ENCODE measurements at places on chromosomes 6 and 20.

DNA sequence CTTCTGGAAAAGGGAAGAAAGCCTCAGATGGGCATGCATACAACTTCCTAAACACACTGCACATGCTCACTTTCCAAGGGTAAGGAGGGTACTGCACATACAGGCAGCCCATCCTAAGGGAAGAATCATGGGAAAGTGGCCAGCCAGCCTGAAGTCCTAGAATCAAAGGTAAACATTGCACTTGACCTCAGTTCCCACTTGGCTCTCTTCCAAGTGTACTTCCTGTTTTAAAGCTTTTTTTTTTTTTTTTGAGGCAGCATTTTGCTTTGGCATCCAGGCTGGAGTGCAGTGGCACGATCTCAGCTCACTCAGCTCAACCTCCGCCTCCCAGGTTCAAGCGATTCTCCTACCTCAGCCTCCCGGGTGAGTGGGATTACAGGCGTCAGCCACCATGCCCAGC is 225.3 kb upstream of the EPHA7 start:
- DNase-seq: no peak
- no peak overlapping the region for H3K4me3 ChIP-seq
- H3K27me3 ChIP-seq: no peaks in the 10 kb centered on the region

GRCh38 chr6:113495521-113495920 is 361.6 kb upstream of the MARCKS start:
- no peaks in the 10 kb centered on the region for H3K4me1 ChIP-seq
- H3K27me3 ChIP-seq: no peaks in the 10 kb centered on the region
- no peak overlapping the region for H3K4me3 ChIP-seq
- no peak for DNase-seq

DNA sequence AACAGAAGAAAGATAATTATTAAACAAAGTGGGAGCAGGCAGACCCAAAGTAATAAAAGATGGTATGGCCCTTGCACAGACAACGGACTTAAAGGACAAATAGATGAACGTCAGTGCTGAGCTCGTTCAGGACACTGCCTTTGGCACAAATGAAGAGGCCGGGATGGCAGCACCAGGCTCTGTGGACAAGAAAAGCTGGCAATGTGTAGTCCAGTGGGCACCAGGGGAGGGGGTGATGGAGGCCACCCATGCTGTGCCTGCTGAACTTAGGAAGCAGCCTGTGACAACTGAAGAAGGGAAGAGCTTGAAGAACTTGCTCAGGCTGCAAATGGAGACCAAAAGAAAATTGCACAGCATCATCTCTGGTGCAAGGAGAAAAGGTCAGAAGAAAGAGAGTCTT is 131.0 kb downstream of the ANKRD60 start:
- peaks cover 23% of the 10 kb centered on the region for H3K27me3 ChIP-seq
- no peak for DNase-seq
- H3K36me3 ChIP-seq: no peaks in the 10 kb centered on the region
- H3K27ac ChIP-seq: no peak overlapping the region
- no peaks in the 10 kb centered on the region for H3K4me1 ChIP-seq
- no peak overlapping the region for H3K4me3 ChIP-seq

DNA sequence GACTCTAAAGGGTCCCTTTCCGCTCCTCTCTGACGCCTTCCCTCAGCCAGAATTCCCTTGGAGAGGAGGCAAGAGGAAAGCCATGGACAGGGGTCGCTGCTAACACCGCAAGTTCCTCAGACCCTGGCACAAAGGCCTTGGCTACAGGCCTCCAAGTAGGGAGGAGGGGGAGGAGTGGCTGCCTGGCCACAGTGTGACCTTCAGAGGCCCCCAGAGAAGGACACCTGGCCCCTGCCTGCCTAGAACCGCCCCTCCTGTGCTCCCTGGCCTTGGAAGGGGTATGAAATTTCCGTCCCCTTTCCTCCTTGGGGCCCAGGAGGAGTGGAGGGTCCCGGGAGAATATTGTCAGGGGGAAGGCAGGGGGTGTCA is 2.7 kb downstream of the VEGFA start:
- H3K27me3 ChIP-seq: peaks cover 63% of the 10 kb centered on the region
- H3K36me3 ChIP-seq: no peaks in the 10 kb centered on the region
- no peak overlapping the region for H3K27ac ChIP-seq

GRCh38 chr6:168783720-168784119 is 342.7 kb downstream of the SMOC2 start:
- H3K36me3 ChIP-seq: no peaks in the 10 kb centered on the region
- H3K27ac ChIP-seq: no peak overlapping the region
- H3K27me3 ChIP-seq: no peaks in the 10 kb centered on the region
- H3K4me1 ChIP-seq: no peaks in the 10 kb centered on the region
- DNase-seq: no peak
- no peak overlapping the region for H3K4me3 ChIP-seq

- no peaks in the 10 kb centered on the region for H3K4me1 ChIP-seq
- no peak for DNase-seq
- no peak overlapping the region for H3K4me3 ChIP-seq
- no peaks in the 10 kb centered on the region for H3K36me3 ChIP-seq
- H3K27me3 ChIP-seq: no peaks in the 10 kb centered on the region
Measured at GRCh38 chr6:39819676-39820075, 27.5 kb downstream of the DAAM2 start.

DNA sequence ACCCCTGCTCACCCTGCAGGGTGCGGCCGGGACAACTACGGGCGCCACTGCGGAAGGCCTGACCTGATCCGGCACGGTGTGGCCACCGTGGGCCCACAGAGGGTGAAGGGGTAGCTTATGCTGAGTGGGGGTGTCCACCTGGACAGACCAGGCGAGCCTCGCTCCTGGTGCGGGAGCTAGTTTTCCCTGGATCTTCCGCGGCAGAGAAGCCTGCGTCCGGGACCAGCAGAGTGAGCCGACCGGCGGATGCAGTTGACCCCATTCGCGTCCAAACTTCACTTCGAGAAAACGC is 38.2 kb downstream of the NCR2 start:
- H3K4me3 ChIP-seq: peak overlapping the region; percentile 1
- H3K27ac ChIP-seq: no peak overlapping the region
- peaks cover 77% of the 10 kb centered on the region for H3K27me3 ChIP-seq
- H3K4me1 ChIP-seq: peaks cover 10% of the 10 kb centered on the region

DNA sequence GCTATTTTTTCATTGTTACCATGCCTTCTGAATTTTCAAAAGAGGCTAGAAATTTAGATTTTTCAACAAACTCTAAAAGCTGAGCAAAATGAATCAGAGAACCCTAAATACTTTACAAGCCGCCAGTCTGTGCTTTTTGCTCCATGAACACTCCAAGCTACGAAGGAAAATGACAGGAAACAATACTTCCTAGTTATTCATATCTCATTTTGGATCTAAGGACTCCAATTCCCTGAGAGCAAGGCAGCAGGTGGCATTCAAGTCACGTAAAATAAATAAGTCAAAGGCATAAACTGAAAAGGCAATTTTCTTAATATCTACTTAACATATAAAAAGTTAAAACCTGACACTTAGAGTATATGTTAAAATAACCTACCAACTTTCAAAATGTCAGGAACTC is 50.6 kb downstream of the PDSS2 start:
- H3K27me3 ChIP-seq: no peaks in the 10 kb centered on the region
- H3K4me3 ChIP-seq: no peak overlapping the region
- no peak for DNase-seq
- no peaks in the 10 kb centered on the region for H3K36me3 ChIP-seq
- H3K27ac ChIP-seq: no peak overlapping the region

- peak overlapping the region; percentile 7 for H3K27ac ChIP-seq
- H3K4me3 ChIP-seq: no peak overlapping the region
- no peaks in the 10 kb centered on the region for H3K4me1 ChIP-seq
Measured at GRCh38 chr20:51554538-51555165, 12.1 kb upstream of the NFATC2 start.

DNA sequence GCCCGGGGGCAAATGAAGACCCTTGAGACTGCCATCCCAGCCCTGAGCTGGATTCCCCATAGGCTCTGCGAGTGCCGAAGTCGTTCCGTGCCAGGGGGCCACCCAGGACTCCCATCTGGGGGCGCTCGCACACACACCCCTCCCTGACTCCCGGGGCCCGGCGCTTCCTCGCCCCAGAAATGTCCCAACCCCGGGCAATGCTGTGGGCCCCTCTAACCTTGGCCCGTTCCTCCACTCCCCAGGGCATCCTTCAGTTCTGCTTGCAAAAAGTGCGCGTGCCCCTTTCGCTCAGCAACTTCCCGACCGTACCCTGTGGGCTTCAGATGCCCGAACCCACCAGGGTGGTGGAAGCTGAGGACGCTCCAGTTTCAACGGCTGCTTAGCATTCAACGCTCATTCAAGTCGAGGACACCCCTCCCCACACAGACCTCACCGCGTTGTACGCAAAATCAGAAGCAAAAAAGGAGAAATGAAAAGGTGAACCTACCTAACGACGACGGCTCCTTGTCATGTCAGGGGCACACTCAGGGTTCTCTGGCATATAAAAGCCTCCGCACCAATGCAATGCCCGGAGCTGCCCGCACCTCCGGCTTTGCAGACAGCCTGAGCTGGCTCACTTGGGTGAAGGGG is 25.3 kb downstream of the RIPOR2 start:
- peaks cover 83% of the 10 kb centered on the region for H3K4me1 ChIP-seq
- no peaks in the 10 kb centered on the region for H3K27me3 ChIP-seq
- no peaks in the 10 kb centered on the region for H3K36me3 ChIP-seq
- H3K27ac ChIP-seq: peak overlapping the region; percentile 79
- DNase-seq: no peak

GRCh38 chr6:111759836-111760785 is 113.1 kb downstream of the FYN start:
- H3K27ac ChIP-seq: peak overlapping the region; percentile 98
- peaks cover 92% of the 10 kb centered on the region for H3K4me1 ChIP-seq
- no peaks in the 10 kb centered on the region for H3K36me3 ChIP-seq

GRCh38 chr6:109224107-109224875 is 129.0 kb downstream of the CEP57L1 start:
- H3K4me3 ChIP-seq: no peak overlapping the region
- H3K27ac ChIP-seq: no peak overlapping the region
- no peak for DNase-seq

GRCh38 chr6:36929607-36930006 is 24.9 kb upstream of the PI16 start:
- no peak overlapping the region for H3K4me3 ChIP-seq
- DNase-seq: no peak
- H3K4me1 ChIP-seq: peaks cover 5% of the 10 kb centered on the region
- H3K27me3 ChIP-seq: no peaks in the 10 kb centered on the region

GRCh38 chr6:131954775-131955107 is 3.6 kb upstream of the CCN2 start:
- H3K4me1 ChIP-seq: peaks cover 9% of the 10 kb centered on the region
- no peaks in the 10 kb centered on the region for H3K36me3 ChIP-seq
- peaks cover 9% of the 10 kb centered on the region for H3K27me3 ChIP-seq
- H3K4me3 ChIP-seq: no peak overlapping the region
- no peak for DNase-seq

- H3K36me3 ChIP-seq: no peaks in the 10 kb centered on the region
- DNase-seq: no peak
- H3K27me3 ChIP-seq: no peaks in the 10 kb centered on the region
- no peaks in the 10 kb centered on the region for H3K4me1 ChIP-seq
- no peak overlapping the region for H3K27ac ChIP-seq
Measured at GRCh38 chr20:31652917-31653396, 15.2 kb downstream of the COX4I2 start.

DNA sequence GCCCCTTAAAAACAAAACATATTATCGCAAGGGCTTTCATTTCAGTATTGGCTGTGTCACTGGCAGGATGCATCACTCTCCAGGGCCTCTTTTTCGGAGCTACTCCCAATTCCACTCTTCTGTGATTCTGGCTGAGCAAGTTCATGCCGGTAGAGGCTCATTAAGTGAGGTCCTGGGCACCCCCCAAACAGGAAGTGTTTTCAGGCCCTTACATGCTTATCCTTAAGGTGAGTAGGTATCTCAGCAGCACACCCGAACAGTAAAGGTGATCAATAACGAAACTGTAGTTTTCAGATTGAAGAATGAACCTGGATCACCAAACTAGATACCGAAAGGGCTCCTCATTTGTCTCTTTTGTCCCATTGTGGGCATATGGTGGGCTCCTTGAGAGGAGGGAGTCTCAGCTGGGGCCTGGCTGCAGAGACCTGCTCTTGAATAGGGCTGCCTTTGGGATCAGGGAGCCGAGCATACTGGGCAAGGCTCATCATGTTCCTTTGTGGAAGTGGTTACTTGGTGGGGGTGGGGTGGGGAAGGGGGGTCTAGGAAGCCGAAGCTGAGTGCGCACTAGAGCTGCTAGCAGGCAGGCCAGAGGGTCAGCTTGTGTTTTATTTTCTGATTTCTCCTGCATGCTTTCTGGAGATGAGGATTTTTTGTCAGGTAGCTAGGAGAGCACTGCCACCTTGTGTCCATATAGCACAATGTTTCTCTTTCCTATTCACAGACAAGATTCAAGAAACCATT is 65.2 kb downstream of the CDS2 start:
- DNase-seq: peak; percentile 22
- peaks cover 51% of the 10 kb centered on the region for H3K36me3 ChIP-seq
- H3K4me1 ChIP-seq: no peaks in the 10 kb centered on the region
- H3K4me3 ChIP-seq: no peak overlapping the region
- H3K27ac ChIP-seq: peak overlapping the region; percentile 13

- no peak for DNase-seq
- no peaks in the 10 kb centered on the region for H3K36me3 ChIP-seq
- H3K27ac ChIP-seq: no peak overlapping the region
- no peak overlapping the region for H3K4me3 ChIP-seq
- H3K4me1 ChIP-seq: no peaks in the 10 kb centered on the region
Measured at GRCh38 chr6:62400521-62401259, 114.7 kb upstream of the KHDRBS2 start.

DNA sequence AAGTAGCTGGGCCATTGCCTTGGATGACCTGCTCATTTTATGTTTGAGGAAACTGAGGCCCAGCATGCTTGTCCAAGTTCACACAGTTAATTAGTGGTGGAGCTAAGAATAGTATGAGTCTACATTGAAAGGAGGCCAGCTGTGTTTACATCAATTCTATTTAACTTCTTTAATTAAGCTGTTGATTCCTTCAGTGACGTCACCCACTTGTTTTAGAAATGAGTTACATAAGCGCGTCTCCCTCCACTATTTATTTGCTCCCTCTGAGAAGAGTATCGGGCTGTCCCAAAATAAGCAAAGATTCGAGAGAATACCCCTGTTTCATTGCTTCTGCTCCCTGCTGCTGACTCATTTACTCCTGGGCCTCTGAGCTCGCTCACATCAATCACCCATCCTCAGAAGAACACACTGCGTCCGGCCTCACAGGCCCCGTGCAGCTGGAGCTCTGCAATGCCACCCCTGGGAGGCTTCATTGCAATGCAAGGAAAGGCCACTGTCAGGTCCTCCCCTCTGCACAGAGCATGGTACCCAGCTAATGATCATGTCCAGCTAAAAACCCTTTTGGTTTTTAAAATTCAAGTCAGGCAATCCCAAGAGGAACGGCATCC is 74.8 kb upstream of the BMP2 start:
- H3K4me3 ChIP-seq: no peak overlapping the region
- no peak overlapping the region for H3K27ac ChIP-seq
- no peak for DNase-seq
- no peaks in the 10 kb centered on the region for H3K27me3 ChIP-seq

DNA sequence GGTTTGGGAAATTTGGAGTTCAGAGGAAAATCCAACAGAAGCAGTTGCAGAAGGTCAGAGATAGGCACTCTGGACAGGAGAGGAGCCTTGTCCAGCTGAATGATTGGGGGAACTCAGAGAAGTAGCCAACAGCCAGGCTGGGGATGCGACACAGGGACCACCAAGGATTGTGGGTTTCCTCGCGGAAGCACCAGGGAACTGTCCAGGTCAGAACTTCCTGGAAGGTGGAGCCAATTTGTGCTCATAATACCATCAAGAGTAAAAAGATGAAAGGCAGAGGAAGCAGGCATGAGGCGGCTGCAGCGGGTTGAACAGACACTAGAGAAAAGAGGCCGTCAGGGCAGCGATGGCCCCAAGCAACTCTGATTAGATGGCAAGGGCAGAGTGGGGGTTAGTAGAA is 33.7 kb downstream of the MDFI start:
- H3K27ac ChIP-seq: no peak overlapping the region
- DNase-seq: no peak
- no peak overlapping the region for H3K4me3 ChIP-seq
- no peaks in the 10 kb centered on the region for H3K4me1 ChIP-seq

GRCh38 chr6:157657754-157658153 is 165.3 kb upstream of the SNX9 start:
- no peaks in the 10 kb centered on the region for H3K4me1 ChIP-seq
- no peak for DNase-seq
- no peak overlapping the region for H3K27ac ChIP-seq
